ENCODE measurements at places on chromosomes 11 and 22.

DNA sequence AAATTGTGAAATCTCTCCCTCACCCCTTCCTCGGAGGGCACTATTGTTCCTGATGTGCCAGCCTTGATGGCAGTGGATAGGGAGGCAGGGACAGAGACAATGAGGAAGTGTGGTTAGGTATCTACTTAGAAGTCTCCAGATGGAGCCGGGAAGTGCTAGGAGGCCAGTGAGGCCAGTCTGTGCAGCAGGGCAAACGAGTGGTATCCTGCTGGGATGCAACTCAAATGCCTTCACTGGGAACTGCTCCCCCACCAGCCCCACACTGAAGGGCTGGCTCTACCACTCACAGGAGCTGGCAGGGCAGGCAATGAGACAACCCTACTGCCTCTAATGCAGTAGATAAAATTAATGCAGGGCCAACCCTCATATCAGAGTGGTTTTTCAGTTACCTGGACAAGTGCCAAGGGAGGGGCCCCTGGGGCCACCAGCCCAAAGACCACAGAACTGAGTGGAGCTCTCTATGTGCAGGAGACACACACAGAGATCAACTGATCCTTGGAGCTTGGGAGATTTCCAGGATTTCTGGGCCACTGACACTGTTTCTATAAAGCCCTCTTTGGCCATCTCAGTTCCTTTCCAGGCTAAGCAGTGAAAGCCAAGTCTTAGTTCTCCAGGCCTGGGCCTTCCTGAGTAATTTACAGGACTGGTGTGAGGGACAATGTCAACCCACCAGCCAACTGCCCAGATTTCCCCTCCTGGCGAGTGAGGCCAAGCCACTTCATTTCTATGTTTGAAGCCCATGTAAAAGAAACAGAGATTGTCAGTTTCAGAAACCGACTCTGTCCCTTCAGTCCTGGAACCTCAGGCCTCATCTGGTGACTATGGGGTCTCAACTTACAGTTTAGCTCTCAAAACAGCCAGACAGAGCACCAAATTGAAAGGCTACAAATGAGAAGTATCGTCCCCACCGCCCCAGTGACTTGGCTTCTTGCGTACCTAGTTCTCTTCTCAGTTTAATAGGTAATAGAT is 4.1 kb downstream of the MIF start:
- no peak for DNase-seq

GRCh38 chr11:130533113-130533798 is 84.8 kb downstream of the ADAMTS15 start:
- no peak for DNase-seq

DNA sequence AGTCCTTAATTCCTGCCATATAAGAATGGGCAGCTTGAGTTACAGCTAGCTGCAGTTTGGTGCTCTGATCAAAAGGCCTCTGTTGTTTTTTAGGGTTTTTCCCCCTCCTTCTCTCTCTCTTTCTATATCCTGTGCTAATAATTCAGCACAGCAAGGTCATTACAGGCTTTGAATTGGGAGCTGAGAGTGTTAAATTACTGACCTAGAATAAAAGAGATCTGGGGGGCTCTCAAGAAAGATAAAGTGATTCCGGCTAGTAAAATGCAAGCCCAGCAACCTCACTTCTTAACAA is 84.9 kb downstream of the CSTPP1 start:
- DNase-seq, result no peak

- DNase-seq, result no peak
These were observed 97.4 kb downstream of the WNT7B start for GRCh38 chr22:45879552-45879949.

GRCh38 chr11:115498354-115498753 is 5.9 kb downstream of the CADM1 start:
- no peak for DNase-seq

GRCh38 chr22:37709445-37709765 is 12.6 kb downstream of the TRIOBP start:
- no peak for DNase-seq

GRCh38 chr22:22914726-22915669 is 27.4 kb downstream of the IGLL5 start:
- no peak for DNase-seq

GRCh38 chr11:110776081-110776480 is 63.8 kb upstream of the ARHGAP20 start:
- no peak for DNase-seq

Measured in NCI-H1436 (cell line).